Left kidney (tissue), 8 donors: ENCODE measurements at places on chromosomes 7 and 10. TPM values are rescaled to one million over a fixed set of nuclear protein-coding genes. Genes with fewer than 3 reads are reported as not detected.

GRCh38 chr7:27172823-27173510 is 1.2 kb downstream of the HOXA10 start:
- peak; percentile 83 for DNase-seq

DNA sequence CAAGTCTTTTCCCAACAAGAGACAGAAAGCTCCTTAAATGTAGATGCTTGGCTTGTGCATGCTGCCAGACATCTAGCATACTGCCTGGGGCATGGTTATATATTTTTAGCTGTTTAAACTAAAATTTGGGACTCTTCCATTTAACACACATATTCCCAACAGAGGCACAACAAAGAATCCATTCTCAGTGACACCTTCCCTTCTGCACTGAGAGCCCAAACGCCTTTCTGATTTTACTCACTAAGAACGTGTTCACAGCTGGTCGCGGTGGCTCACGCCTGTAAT is 49.9 kb downstream of the CPVL start:
- no peak for DNase-seq

DNA sequence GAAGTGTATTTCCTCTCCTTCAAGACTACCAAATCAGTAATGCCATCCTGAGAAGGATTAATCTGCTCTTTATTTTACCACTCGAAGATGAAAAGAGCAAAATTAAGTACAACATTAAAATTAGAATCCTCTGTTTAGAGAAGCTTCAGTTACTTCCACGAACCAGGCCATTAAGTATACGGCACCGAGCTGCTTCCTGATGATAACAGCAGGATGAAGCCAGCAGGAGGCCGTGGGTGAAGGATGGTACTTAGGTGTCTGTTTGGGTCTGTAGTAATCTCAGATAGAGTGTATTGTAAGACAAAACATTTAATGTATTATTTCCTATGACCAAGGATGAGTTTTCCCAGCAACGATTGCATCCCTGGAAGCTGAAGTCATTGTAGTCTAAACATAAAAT is 362.8 kb downstream of the SFMBT2 start:
- no peak for DNase-seq

DNA sequence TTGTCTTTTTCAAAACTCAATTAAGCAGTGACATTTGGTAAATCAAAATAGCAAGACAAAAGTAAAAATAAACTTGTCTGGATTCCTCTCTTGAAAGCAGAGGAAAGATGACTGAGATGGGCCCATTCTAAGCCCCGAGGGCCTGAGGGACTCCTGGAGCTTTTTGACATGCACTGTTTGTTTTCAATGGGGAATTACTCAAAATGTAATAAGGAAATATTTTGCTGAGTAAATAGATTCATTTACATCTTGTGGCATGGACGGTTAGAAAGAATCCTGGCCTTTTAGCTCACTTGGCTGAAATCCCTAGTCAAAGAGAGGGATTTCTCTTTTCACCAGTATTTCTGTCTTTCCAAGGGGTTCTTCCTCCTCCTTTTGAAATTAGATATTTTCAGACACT is 108.0 kb downstream of the MKX start:
- no peak for DNase-seq

DNA sequence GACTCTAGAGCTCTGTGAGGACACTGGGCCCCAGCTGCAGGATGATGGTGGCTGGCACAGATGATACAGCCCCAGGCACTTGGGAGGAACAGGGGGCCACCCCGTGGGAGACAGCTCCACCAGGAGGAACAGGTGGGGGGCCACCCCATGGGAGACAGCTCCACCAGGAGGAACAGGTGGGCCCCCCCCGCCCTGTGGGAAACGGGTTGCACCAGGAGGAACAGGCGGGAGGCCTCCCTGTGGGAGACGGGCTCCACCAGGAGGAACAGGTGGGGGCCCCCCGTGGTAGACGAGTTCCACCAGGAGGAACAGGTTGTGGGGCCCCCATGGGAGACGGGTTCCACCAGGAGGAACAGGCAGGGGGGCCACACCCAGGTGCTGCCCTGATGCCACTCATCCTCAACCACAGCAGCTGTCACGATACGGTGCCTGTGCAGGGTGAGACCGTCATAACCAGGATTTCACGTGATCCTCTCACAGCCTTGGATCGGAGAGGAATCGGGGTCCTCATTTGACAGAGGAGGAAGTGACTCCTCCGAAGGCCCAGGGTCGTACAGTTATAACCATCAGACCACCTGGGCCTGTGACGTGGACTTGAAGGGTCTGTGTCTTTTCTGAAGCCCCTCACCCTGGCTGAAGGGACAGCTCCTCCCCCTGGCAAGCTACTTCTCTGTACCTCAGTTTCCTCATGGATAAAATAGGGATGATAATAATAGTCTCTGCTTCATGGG is 49.2 kb upstream of the NANOS1 start:
- no peak for DNase-seq

- DNase-seq: no peak
Observed at GRCh38 chr7:2526659-2527504, 7.3 kb downstream of the LFNG start.

GRCh38 chr10:119786117-119786769 is 60.4 kb downstream of the INPP5F start:
- DNase-seq: peak; percentile 61

- no peak for DNase-seq
Observed at GRCh38 chr7:134836447-134836846, 57.0 kb downstream of the CALD1 start.

DNA sequence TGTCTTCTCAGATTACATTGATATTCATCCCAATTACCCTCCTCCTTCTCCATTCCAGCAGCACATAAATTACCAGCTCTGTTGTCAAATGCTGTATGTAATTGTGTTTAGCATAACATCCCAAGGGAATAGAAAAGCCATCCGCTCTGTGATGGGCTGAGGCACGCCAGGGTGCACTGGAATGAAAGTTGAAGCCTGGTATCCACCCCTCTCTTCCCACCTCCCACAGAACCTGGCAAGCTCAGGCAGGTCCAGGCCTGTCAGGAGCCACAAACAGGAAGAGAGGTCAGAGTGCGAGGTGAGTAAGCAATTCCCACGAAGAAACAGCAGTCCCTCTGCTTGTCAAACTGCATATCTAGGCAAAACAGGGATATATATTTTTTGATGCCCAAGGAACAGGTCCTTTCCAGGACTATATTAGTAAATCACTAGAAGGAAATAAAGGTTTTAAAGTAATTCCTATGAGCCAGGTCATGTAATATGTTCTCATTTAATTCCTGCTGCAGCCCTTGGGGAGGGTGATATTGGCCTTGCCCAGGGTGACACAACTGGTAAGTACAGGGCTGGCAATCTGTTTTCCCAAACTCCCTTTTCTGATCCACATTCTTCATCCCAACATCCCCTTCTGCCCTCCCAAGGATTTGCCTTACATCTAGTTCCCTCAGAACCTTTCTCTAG is 155.6 kb upstream of the GHITM start:
- DNase-seq: peak; percentile 40

UPK3B gene
- 1.1 TPM for polyA plus RNA-seq

HMX2 gene
- polyA plus RNA-seq: 0.75 TPM

EBLN1 gene
- not detected for polyA plus RNA-seq

AMPH gene
- polyA plus RNA-seq: 20.0 TPM

CDHR3 gene
- polyA plus RNA-seq: 15.8 TPM

ASZ1 gene
- polyA plus RNA-seq: not detected
